NCI-H345 (cell line): ENCODE measurements at places on chromosomes 5 and 9.

- DNase-seq: no peak
Observed at GRCh38 chr9:18190671-18191374, 283.1 kb upstream of the ADAMTSL1 start.

GRCh38 chr5:98791001-98791519 is 17.6 kb downstream of the RGMB start:
- DNase-seq: no peak

GRCh38 chr5:35513612-35514011 is 104.1 kb upstream of the SPEF2 start:
- DNase-seq: no peak

GRCh38 chr5:141597814-141598213 is 21.0 kb downstream of the DIAPH1 start:
- DNase-seq: no peak

GRCh38 chr5:169778622-169779596 is 141.8 kb downstream of the DOCK2 start:
- DNase-seq: no peak

GRCh38 chr5:35138232-35138631 is 90.5 kb upstream of the AGXT2 start:
- no peak for DNase-seq

DNA sequence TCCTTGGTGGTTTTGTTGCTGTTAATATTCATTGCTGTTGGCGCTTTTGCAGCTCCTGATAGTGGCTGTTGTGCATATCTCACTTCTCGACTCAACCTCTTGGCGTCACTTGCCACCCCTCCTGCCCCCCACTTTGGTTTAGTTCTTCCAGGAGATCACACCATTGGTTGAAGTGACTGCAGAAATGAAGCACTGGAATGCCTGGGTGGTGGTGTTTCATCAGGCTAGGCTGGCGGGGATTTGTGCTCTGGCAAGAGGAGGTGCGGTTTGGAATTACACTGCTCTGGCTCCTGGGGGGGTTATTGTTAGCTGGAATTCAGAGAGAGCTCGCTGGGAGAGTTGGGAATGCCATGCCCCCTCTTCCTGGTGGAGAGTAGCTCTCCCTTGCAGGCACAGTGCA is 11.5 kb downstream of the PRRC2B start:
- DNase-seq: no peak

DNA sequence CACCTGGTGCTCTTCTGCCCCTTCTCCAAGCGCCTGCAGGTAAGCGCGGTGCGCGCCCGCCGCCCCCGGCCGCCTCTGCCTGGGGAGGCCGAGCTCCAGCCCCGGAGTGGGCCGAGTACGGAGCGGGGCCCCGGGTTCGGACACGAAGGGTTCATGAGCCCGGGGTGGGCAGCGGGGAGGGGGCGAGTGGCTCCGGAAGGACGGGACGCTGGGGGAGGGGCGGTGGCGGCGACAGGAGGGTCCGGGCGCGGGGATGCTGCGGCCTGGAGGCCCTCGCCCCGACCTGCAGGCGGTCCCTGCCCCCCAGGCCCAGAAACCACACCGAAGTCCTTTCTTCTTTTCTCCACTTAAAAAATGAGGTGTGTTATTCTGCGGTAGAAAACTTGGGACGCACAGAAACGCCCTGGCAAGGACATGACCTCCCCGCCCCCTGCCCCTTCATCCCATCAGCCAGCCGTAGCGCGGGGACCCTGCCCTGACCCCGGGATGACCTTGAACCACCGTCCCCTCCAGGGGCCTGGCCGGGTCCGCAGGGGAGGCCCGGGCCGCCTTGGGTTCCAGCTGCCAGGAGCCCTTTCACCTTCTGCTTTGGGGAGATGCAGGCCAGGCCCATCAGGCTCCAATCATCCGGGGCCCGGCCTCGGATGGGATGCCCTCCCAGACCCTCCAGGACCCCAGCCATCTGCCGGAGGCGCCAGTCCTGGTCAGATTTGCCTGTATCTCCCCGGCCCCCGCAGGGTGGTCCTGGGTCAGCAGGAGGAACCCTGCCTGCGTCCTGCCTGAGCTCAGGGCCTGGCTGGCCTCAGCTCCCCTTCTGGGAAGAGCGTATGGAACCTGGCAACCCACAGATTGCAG is 545 bp downstream of the DIPK1B start:
- no peak for DNase-seq

- DNase-seq: no peak
Observed at GRCh38 chr5:62542720-62543119, 35.9 kb upstream of the LRRC70 start.

GRCh38 chr5:169826618-169827017 is 153.7 kb downstream of the INSYN2B start:
- no peak for DNase-seq

DNA sequence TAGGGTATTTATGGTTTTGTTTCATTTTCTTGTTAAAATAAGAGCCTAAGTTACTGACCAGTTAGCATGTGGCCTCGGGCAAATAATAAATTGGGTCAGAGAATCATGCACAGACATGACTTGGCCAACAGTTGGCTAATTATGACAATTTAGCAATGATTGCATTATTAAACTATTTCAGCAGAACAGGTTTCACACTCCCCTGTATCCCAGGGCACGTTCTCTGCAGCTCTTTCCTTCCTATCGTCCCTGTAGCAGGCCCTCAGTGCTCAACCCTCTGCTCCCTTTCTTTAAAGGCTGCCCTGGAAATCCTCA is 167.9 kb downstream of the TSSK1B start:
- DNase-seq: no peak

DNA sequence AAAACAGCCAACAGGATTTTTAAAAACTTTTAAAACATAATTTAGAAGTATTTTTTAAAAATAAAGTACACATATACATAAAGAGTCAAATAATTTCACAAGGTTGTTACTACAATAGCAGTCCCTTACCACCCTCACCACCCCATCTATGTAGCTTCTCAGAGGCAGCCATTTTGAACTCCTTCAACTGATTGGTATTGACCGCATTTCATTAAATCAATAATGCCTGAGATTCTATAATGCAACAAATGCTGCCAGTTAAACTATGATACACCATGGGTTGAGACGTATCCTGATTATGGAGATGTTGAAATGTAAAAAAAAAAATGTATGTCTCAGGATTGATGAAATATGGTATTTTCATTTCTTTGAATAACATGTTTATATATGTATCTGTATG is 78.8 kb downstream of the PCSK1 start:
- no peak for DNase-seq

- no peak for DNase-seq
Observed at GRCh38 chr9:28136113-28136512, 562.8 kb upstream of the C9orf72 start.

DNA sequence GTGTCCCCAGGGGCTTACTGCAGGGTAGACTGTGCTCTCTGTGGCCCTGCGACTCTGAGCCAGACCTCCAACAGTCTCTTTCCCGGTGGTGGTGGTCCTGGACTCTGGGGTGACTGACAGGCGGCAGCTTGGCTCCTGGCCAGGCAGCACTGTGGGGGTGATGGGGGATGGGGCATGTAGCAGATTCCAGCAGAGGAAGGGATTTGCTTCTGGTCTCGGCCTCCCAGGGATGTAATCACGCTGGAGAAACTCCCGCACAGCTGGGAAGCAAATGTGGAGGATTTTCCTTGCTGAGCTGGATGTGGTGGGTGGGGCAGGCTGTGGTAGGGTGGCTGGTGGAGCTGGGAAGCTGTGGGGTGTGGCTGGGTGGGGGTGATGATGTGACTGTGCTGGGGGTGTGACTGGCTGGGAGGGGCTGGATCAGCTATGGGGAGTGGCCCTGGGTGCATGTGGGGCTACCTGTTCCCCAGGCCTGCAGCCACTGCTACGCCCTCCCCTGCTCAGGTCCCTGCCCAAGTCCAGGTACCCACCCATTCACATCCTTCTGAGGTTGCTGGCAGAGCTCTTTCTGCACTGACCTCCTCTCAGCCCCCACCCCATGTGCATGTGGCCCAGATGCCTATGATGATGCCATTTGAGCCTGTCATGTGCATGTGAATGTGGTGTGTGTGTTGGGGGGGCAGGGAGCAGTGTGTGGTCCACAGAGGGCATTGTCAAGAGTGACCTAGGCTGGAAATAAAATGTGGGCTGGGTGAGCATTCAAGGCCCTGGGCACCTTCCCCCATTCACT is 3.8 kb downstream of the NDST1 start:
- no peak for DNase-seq

GRCh38 chr5:28500511-28500910 is 1462.1 kb upstream of the CDH9 start:
- DNase-seq: no peak

DNA sequence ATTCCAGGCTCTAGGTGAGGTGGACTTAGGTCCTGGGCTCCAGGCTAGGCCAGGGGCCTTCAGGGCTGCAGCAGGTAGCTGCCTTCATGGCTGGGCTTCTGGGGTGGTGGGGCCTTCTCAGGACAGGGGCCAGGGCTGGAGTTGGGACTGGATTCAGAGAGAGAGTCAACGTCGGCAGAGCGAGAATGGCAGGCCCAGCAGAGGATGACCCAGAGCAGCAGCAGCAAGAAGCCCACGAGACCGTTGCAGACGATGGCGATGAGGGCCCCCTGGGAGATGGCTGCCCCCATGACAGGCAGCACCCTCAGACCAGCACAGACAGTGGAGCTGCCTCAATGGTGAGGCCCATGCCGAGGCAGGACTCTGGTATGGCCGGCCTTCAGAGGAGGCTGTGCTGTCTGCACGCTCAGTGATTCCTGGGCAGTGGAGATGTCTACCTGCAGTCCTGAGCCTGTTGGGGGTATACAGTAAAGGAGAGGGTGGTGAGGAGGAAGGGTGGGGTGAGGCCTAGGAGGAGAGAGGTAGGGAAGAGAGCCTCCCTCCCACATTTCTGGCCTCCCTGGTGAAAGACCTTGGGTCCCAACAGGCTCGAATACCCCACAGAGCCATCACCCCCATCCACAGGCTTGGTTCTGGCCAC is 1.3 kb downstream of the ENHO start:
- DNase-seq: no peak

- no peak for DNase-seq
Observed at GRCh38 chr5:16561660-16562059, 55.1 kb downstream of the RETREG1 start.

GRCh38 chr9:131258698-131259431 is 17.4 kb downstream of the FAM78A start:
- no peak for DNase-seq

GRCh38 chr5:108461628-108462367 is 79.9 kb upstream of the FBXL17 start:
- DNase-seq: no peak

DNA sequence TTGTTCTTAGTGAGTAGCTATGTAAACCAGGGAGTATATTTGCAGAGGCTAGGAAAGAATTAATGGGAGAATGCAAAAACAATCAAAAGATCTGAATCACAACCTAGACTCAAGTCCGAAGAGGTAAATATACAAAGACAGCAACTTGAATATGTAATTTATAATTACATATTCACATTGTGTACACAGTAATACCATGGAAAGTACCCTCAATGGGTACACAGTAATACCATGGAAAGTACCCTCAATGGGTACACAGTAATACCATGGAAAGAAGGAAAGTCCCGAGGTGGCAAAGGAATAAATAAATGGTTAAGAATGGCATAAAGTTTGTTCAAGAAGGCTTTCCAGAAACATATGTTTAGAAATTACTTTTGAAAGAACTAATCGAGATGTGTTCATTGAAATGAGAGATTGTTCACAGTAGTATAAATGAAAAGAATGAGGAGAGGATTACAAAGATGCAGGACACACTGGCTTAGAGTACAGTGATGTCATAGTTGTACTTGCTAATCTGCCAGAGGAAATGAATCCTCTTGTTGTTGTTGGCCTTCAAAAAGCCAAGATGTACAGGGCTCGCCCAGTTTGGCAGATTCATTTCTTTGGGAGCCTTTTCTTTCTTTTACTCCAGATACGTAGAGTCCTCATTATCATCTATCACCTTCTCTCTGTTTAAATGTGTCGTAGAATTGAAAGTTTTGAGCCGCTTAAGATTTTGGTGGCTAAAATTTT is 116.0 kb downstream of the UNC13B start:
- no peak for DNase-seq

- DNase-seq: no peak
Observed at GRCh38 chr5:119379942-119380547, 24.2 kb downstream of the TNFAIP8 start.

- DNase-seq: no peak
Observed at GRCh38 chr5:125245216-125245615, 498.8 kb upstream of the ZNF608 start.

- DNase-seq: no peak
Observed at GRCh38 chr5:148841519-148841918, 15.1 kb downstream of the ADRB2 start.

DNA sequence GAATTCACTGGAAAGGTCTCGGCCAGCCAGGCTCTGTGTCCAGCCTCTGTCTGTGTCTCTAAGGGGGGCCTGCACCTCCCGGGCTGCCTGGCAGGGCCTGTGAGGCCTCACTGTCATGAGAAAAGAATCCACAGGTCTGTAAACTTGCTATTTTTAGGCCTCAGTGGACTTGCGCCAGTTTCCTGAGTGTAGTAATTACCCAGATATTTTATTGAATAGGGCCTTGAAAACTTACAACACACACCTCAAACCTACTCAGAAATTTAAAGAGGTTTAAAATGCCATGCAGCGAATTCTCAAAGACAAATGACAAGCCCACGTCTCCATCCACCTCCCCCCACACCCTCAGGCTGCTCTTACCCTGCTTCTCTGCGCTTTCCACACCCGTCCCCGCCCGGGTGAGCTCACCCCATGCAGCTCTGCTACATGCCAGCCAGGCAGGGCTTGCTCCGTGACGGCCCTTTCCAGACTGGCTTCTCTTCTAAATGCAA is 8.8 kb upstream of the TENT4A start:
- no peak for DNase-seq

- no peak for DNase-seq
Observed at GRCh38 chr5:87079219-87079618, 188.5 kb upstream of the RASA1 start.

DNA sequence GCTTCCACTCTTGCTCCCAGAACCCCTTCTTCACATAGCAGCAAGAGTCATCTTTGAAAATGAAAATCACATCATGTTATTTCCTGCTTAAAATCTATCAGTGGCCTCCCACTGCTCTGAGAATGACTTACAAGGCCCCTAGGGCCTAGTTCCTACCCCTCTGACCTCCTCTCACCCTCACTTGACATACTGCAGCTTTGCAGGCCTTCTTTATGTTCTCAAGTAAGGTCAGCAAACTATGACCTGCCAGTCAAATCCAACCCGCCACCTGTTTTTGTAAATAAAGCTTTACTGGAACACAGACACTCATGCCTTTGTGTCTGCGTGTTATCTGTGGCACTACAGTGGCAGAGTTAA is 185.7 kb downstream of the NR3C1 start:
- DNase-seq: no peak
